HTR-8/SVneo (cell line): ENCODE measurements at places on chromosomes 1 and 21.

DNA sequence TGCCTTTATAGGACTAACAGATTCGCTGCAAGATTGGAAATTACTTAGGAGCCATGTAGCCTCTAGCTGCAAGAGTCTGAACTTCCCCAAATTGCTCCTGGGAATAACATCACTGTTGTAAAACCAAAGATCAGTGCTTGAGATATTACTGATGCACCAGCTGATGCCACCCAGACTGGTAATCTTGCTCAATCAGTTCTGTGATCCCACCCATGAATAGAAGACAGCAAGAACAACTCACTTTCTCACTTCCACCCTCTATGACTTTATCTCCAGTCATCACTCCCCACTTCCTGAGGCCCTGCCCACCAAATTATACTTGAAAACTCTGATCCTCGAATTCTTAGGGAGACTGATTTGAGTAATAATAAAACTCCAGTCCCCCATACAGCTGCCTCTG lies 1011.1 kb downstream of the PLA2G4A start:
- no peak for DNase-seq

DNA sequence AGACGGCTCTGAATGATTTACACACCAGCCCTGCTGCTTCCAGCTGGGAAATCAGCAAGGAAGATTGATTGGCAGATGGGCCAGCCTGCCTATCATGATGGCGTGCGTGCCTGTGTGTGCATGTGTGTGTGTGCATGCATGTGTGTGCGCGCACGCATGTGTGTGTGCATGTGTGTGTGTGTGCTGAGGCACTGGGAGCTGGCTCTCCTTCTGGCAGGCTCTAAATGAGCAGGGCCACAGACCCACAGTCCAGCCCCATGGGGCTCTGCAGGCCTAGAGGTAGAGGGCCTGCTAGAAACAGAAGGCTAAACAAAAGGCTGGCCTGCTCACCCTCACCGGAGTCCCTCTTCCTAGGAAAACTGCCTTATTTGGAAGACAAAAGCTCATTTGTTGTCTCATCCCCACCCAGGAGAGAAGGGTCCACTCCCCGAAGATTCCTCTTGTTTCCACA lies 6.0 kb downstream of the KLHDC8A start:
- no peak for DNase-seq

GRCh38 chr1:47030170-47030805 lies 6.8 kb downstream of the CYP4X1 start:
- DNase-seq: no peak

GRCh38 chr1:9435153-9435636 lies 104.1 kb upstream of the SLC25A33 start:
- no peak for DNase-seq

GRCh38 chr1:35043498-35043897 lies 11.8 kb upstream of the ZMYM6 start:
- DNase-seq: no peak

DNA sequence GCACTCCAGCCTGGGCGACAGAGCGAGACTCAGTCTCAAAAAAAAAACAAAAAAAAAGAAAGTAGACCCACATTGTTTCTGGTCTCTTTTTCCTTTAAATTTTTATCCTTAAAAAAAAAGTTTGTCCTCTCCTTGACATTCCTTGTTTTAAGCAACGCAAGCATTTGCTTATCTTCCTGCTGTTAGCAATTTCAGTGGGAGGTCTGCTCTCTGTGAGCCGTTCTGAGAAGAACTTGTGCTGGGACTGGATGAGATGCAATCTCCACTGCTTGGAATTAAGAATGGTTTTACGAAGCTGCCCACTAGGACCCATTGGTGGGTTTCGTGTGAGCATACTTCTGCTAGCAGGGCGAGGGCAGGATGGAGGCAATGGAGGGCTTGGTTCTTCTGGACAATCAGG lies 225.1 kb upstream of the TMEM51 start:
- no peak for DNase-seq

DNA sequence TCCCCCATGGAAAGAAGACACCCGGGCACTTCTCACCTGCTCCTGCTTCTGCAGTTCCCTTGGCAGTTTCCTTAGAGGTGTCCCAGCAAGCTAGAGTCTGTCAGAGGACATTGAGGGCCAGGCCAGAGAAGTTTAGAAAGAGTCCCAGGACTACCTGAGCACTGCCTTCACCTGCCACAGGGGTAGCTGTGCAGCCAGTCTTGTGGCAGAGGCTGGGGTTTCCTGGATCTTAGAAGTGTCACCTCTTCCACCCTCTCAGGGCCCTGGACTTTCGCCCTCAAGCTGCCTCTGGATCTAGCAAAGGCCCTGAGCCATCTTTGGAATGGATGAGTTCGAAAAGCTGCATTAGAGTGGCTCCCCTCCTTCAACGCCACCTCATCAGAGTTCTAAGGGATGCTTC lies 34.9 kb upstream of the BTG2 start:
- no peak for DNase-seq

DNA sequence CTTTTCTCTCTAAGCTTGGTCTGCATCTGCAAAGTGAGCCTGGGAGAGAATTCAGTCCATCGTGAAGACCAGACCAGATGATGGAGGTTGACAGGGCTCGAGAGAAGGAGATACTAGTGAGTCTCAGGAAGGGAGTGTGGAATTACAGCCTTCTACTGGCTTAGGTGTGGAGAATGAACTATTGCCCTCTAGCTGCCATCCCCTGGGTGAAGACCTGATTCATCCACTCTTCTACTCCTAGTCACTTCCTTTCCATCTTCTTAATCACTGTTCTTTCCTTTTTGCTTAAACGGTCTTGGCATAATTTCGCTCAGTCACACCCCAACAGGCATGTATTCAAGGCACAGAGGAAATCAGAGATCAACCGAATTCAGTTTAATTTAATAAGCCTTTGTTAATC lies 34.0 kb upstream of the HSD17B7 start:
- peak; percentile 11 for DNase-seq
